Right lobe of liver (tissue), 6 donors: ENCODE measurements at places on chromosomes 2 and 18. TPM values are rescaled to one million over a fixed set of nuclear protein-coding genes. Genes with fewer than 3 reads are reported as not detected.

- H3K27me3 ChIP-seq: no peaks in the 10 kb centered on the region
- no peak overlapping the region for H3K27ac ChIP-seq
- no peak overlapping the region for H3K4me3 ChIP-seq
These were observed 103.0 kb upstream of the AGAP1 start for GRCh38 chr2:235390816-235391194.

DNA sequence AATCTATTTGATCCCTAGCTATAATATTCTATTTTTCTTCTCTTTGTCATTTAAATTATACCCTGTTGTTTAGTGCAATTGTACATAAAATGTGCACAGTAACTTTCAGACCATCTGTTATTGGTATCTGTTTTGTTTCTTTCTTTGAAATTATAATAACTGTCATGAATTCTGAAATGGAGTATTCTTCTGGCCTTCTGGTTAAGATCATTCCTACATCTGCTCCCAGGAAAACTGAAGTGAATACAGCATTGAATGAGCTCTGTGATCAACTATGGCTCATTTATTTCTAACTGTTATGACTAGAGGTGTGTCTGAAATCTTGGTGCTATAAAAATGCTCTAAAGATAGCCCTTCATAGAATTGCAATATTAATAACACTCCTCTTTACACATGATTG lies 788.4 kb upstream of the TMEFF2 start:
- DNase-seq: no peak
- no peak overlapping the region for H3K27ac ChIP-seq
- H3K4me3 ChIP-seq: no peak overlapping the region
- no peaks in the 10 kb centered on the region for H3K36me3 ChIP-seq
- H3K4me1 ChIP-seq: no peaks in the 10 kb centered on the region

Gene SPP2
- 31.9 TPM for total RNA-seq

Gene TEKT4
- total RNA-seq: 0.40 TPM

GRCh38 chr2:28652217-28652616 lies 99.4 kb upstream of the PPP1CB start:
- no peaks in the 10 kb centered on the region for H3K27me3 ChIP-seq
- H3K4me1 ChIP-seq: peaks cover 12% of the 10 kb centered on the region
- H3K4me3 ChIP-seq: no peak overlapping the region
- H3K36me3 ChIP-seq: no peaks in the 10 kb centered on the region
- H3K27ac ChIP-seq: no peak overlapping the region

Gene ASPRV1
- total RNA-seq: 0.31 TPM

GRCh38 chr2:176121190-176122051 lies 1.1 kb upstream of the HOXD9 start:
- no peaks in the 10 kb centered on the region for H3K36me3 ChIP-seq
- H3K4me1 ChIP-seq: peaks cover 8% of the 10 kb centered on the region
- H3K4me3 ChIP-seq: no peak overlapping the region
- peaks cover 41% of the 10 kb centered on the region for H3K27me3 ChIP-seq
- no peak for DNase-seq
- no peak overlapping the region for H3K27ac ChIP-seq

Gene RPRM
- not detected for total RNA-seq

GRCh38 chr2:218166791-218167190 lies at the start of gene CXCR1:
Gene CXCR1, minus strand, starts transcription at chr2:218166962. Its CDS starts 1,751 bp downstream, at chr2:218165211.
- H3K4me3 ChIP-seq: no peak within 1 kb of the TSS
- DNase-seq: no peak
- H3K4me1 ChIP-seq: no peaks in the 10 kb centered on the region
- no peaks in the 10 kb centered on the region for H3K36me3 ChIP-seq
- H3K27me3 ChIP-seq: no peaks in the 10 kb centered on the region

DNA sequence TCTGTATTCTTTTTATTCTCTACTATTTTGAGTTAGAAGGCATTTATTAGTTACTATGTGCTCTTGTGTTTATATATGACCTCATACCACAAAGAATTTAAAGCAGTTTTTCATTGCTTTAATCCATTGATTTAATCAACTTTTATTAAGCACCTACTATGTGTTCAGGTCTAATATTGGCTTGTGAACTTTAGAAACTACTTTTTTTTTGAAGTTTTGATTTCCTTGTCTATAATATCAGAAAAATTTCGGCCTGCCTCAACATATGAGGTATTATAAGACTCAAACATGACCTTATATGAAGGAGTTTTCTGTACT lies 117.7 kb downstream of the ZNF521 start:
- H3K27me3 ChIP-seq: no peaks in the 10 kb centered on the region
- H3K4me1 ChIP-seq: no peaks in the 10 kb centered on the region
- DNase-seq: no peak
- no peak overlapping the region for H3K27ac ChIP-seq

GRCh38 chr2:175941699-175942098 lies 60.4 kb downstream of the LNPK start:
- peaks cover 3% of the 10 kb centered on the region for H3K36me3 ChIP-seq
- H3K4me3 ChIP-seq: no peak overlapping the region
- DNase-seq: no peak
- no peaks in the 10 kb centered on the region for H3K4me1 ChIP-seq

- H3K36me3 ChIP-seq: no peaks in the 10 kb centered on the region
- H3K4me1 ChIP-seq: peaks cover 3% of the 10 kb centered on the region
- no peak overlapping the region for H3K27ac ChIP-seq
- H3K27me3 ChIP-seq: no peaks in the 10 kb centered on the region
- DNase-seq: no peak
These were observed 39.1 kb downstream of the FOSL2 start for GRCh38 chr2:28431741-28432140.

DNA sequence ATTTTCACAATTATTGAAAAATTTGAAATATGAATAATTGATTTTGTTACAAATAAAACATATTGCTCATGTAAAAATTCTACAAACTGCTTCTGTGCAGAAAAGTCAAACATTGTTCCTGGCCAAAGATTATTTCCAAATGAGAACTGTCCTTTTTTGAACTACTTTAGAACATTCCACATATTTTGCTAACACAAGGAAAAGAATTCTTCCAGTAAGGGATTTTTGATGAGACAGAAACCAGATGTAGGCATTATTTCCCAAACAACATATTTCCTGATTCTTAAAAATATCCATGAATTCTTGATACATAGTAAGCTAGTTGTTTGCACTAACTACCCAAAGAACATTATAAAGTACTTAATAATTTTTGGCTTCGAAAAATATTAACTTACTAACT lies 715.2 kb downstream of the CCDC85A start:
- no peaks in the 10 kb centered on the region for H3K4me1 ChIP-seq
- no peak for DNase-seq
- no peak overlapping the region for H3K4me3 ChIP-seq
- H3K27ac ChIP-seq: no peak overlapping the region
- H3K27me3 ChIP-seq: no peaks in the 10 kb centered on the region
- H3K36me3 ChIP-seq: no peaks in the 10 kb centered on the region

Gene FAP
- total RNA-seq: 0.22 TPM

- no peaks in the 10 kb centered on the region for H3K27me3 ChIP-seq
- H3K4me3 ChIP-seq: no peak overlapping the region
- H3K4me1 ChIP-seq: no peaks in the 10 kb centered on the region
- no peaks in the 10 kb centered on the region for H3K36me3 ChIP-seq
- H3K27ac ChIP-seq: no peak overlapping the region
These were observed 69.6 kb downstream of the PTGR3 start for GRCh38 chr18:75139226-75139911.

DNA sequence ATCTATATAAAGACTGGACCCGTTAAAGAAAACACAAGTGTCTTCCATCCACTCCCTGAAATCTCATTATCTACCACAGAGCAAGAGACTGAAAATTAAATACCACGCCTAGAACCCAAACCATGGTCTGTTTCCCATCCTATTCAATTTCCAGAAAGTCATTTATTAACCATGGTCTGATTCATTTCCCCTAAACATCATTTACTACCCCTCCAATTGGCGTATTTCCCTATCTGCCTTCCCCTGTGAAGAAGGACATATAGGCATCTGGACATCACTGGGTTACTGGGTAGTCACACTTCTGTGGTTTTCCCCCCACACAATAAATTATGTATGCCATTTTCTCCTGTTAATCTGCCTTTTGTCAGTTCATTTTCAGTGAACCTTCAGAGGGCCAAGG lies 30.8 kb downstream of the CCDC93 start:
- H3K27ac ChIP-seq: no peak overlapping the region
- H3K27me3 ChIP-seq: no peaks in the 10 kb centered on the region
- no peak for DNase-seq
- H3K36me3 ChIP-seq: peaks cover 2% of the 10 kb centered on the region

- no peak overlapping the region for H3K4me3 ChIP-seq
- no peaks in the 10 kb centered on the region for H3K27me3 ChIP-seq
- no peak for DNase-seq
These were observed 447.3 kb downstream of the XIRP2 start for GRCh38 chr2:167335541-167335992.

GRCh38 chr18:79776674-79777073 lies 21.1 kb upstream of the KCNG2 start:
- H3K27me3 ChIP-seq: no peaks in the 10 kb centered on the region
- no peak overlapping the region for H3K4me3 ChIP-seq
- H3K4me1 ChIP-seq: no peaks in the 10 kb centered on the region
- no peak for DNase-seq
- H3K36me3 ChIP-seq: no peaks in the 10 kb centered on the region
- no peak overlapping the region for H3K27ac ChIP-seq

DNA sequence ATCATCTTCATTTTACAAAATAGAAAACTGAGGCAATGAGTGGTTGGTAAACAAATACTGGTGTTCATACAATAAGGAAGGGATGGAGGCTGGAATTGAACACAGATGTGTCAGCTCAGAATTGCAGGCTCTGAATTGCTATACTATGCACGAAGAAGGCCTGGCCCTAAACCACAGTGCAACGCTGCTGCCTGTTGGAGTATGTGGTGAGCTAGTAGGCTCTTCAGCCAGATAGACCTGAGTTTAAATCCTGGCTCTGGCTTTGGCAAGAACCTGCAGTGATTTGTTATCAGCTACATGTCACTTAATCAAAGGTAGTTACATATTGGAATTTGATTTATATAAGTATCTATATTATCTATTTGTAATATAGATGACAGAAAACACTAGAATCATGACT lies 1602.4 kb upstream of the CELF4 start:
- H3K27ac ChIP-seq: no peak overlapping the region
- no peak for DNase-seq
- H3K4me3 ChIP-seq: no peak overlapping the region
- no peaks in the 10 kb centered on the region for H3K36me3 ChIP-seq

- no peaks in the 10 kb centered on the region for H3K36me3 ChIP-seq
- peak overlapping the region; percentile 74 for H3K27ac ChIP-seq
- H3K4me3 ChIP-seq: no peak overlapping the region
- no peaks in the 10 kb centered on the region for H3K4me1 ChIP-seq
- H3K27me3 ChIP-seq: no peaks in the 10 kb centered on the region
These were observed 318.8 kb downstream of the RND3 start for GRCh38 chr2:150168595-150169236.

GRCh38 chr2:230268606-230269243 lies 43.2 kb downstream of the SP140 start:
- H3K27ac ChIP-seq: no peak overlapping the region
- H3K36me3 ChIP-seq: no peaks in the 10 kb centered on the region
- no peak for DNase-seq
- no peak overlapping the region for H3K4me3 ChIP-seq
- H3K4me1 ChIP-seq: no peaks in the 10 kb centered on the region
- no peaks in the 10 kb centered on the region for H3K27me3 ChIP-seq

GRCh38 chr2:64300066-64300465 lies 153.9 kb upstream of the LGALSL start:
- H3K4me3 ChIP-seq: no peak overlapping the region
- H3K27ac ChIP-seq: no peak overlapping the region
- H3K27me3 ChIP-seq: no peaks in the 10 kb centered on the region
- no peaks in the 10 kb centered on the region for H3K36me3 ChIP-seq
- no peaks in the 10 kb centered on the region for H3K4me1 ChIP-seq

GRCh38 chr2:186328838-186329237 lies 157.2 kb upstream of the ZC3H15 start:
- no peaks in the 10 kb centered on the region for H3K36me3 ChIP-seq
- no peaks in the 10 kb centered on the region for H3K27me3 ChIP-seq
- no peak overlapping the region for H3K4me3 ChIP-seq
- H3K4me1 ChIP-seq: no peaks in the 10 kb centered on the region
- DNase-seq: no peak
